ENCODE measurements at places on chromosomes 7 and 10. TPM values are rescaled to one million over a fixed set of nuclear protein-coding genes. Genes with fewer than 3 reads are reported as not detected.

Gene KCNH2
- not detected for total RNA-seq

- H3K36me3 ChIP-seq: no peaks in the 10 kb centered on the region
- peak overlapping the region; percentile 84 for H3K4me3 ChIP-seq
- H3K27me3 ChIP-seq: no peaks in the 10 kb centered on the region
Observed at GRCh38 chr7:130070861-130071622, 708 bp downstream of the KLHDC10 start.

Gene ANKRD1
- 27.7 TPM for total RNA-seq

DNA sequence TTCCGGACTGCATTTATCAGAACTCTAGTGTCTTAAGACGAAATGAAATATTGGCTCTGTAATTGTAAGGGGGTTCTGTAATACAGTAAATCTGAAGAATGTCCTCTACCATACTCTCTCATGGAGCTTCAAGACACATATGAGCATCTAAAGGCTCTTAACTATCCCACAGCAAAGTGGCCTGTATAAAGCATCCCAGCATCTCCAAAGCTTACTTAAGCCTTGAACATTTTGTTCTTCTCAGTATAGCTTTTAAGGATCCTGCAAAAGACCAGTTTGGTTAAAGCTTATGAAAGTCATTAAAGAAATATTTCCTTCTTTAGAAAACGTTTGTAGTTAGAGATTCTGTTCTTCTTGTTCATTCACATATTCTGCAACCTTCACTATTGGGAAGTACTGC lies 75.1 kb downstream of the HGF start:
- H3K36me3 ChIP-seq: no peaks in the 10 kb centered on the region
- H3K27ac ChIP-seq: no peak overlapping the region
- DNase-seq: no peak
- no peaks in the 10 kb centered on the region for H3K27me3 ChIP-seq
